ENCODE measurements at places on chromosomes 1 and 21.

GRCh38 chr21:34796518-34797200 lies 127.9 kb downstream of the CLIC6 start:
- DNase-seq = no peak

DNA sequence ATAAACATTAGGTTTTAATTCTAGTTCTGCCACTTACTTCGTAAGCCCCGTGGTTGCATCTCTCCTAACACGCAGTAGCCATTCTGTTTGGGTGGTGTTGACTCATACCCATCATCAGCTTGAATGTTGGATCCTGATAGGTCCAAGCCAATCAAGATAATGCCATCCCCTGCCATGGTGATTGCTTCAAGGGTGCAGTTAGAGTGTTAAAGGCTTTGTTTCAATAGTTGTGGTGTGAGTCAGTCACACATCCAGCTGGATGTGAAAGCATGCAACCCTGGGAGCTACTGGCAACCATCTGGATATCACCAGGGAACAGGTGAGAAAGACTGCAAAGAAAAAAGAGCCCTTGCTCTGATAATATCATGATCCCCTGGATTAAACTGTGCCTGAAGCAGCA lies 69.1 kb downstream of the OMA1 start:
- no peak for DNase-seq

GRCh38 chr1:176033881-176034280 lies 173.2 kb downstream of the COP1 start:
- peak; percentile 9 for DNase-seq

DNA sequence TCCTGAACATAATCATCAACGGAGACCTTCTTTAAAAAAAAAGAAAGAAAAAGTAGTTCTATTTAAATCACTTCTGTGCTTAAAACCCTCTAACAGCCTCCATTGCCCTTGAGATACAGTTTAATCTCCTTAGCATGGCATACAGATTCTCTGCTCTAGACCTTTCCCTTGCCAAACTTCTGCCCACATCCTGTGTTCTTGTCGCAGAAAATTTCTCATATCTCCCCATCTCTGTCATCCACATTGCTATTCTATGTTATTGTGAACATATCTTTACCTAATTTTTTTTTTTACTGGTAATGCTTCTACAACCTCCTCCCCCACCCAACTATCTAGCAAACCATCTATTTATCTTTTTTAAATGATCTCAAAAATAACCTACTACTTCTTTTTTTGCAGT lies 135.7 kb upstream of the PROX1 start:
- no peak for DNase-seq

DNA sequence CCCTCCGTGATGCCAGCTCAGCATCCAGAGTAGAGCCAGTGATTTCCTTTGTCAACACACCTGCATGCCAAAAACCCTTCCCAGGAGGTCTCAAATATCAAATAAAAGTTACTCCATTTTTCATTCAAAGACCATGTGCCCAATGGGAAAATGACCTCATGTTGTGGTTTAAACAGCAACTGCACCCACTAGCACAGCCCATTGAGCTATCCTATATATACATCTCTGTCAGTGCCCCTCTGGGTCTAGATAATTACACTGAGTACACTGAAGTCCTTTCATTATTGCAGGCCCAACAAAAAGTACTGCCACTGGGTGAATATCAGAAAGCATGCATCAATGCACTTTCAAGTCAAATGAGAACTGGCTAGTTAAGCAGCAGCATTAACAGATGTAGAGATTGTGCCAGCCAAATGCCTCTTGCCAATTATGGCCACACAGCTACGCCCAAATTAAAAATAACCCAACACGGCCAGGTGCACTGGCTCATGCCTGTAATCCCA lies 117.7 kb downstream of the SLC45A1 start:
- no peak for DNase-seq

DNA sequence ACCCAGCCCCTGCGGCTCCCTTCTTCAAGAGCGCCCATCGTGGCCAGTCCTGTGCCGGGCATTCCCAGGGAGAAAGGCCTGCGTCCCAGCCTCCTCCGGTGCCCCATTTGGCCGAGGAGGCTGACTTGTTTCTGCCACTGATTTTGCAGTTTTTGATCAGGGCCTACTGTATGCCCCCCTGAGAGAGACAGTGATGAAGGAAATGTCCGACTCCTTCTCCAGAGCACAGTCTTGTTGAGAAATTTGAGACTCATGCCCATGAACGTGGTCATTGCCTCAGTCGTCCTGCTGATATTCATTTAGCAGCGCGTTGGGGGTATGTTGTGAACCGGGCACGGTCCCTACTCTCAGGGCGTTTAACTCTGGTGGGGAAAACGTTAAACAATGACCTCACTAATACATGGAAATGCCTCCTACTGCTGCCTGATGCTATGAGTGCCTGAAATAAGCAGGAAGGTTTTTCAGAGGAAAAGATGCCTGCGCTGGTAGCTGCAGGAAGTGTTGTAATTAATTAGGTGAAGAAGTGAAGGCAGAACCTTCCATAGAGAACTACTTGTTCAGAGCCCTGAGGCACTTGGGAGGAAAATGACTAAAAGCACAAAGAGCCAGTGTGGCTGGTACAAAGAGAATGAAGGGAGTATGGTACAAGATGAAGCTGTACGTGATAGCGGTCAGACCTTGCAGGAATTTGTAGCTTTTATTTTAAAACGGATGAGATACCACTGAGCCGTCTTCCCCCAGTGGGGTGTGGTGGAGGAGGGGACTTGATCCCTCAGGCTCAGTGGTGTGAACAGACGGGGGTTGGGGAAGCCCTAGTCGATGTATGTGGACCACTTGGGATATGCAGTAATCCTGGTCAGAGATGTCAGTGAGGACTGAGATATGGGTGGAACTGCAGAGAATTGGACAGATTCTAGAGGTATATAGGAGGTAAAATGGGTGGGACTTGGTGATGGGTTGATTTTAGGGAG lies 730 bp downstream of the ZCCHC17 start:
- DNase-seq = peak; percentile 42

DNA sequence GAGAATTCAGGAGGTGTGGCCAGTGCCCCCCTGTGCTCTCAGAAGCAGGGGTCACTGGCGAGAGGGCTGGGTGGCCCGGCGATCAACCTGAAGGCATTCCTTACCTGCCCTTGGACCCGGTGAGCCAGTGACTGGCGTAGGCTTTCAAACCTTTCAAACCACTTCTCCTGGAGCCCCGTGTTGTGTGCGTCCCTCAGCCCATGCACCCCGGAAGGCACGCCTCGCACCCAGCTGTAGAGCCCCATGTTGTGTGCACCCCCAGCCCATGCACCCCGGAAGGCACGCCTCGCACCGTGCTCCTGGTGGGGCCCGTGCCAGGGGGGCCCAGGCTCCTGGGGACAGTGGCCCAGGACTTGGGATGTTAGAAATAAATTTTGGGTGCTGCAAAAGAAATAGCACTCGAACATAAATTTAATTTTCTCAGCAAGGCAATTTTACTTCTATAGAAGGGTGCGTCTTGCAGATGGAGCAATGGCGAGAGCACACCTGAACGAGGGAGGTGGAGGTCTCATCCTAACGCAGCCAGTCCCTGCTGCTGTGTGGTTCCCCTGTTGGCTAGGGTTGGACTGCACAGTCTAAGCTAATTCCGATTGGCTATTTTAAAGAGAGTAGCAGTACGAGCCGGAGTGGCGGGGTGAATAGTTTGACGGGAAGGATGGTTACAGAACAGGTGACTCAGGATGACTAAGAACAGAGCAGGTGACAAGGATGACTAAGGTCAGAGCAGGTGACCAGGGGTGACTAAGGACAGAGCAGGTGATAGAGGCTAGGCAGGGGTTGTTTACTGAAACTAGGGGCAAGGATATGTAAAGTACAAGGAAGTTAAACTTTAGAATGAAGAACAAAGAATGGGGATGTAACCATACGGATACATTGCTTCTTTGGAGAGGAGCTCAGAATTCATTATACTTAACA lies 47.4 kb downstream of the PRKCZ start:
- DNase-seq = no peak

GRCh38 chr21:40386294-40386911 lies 460.6 kb downstream of the DSCAM start:
- DNase-seq = peak; percentile 8
